Fibroblast of skin of right quadriceps (primary cell): ENCODE measurements at places on chromosomes 13 and 19.

DNA sequence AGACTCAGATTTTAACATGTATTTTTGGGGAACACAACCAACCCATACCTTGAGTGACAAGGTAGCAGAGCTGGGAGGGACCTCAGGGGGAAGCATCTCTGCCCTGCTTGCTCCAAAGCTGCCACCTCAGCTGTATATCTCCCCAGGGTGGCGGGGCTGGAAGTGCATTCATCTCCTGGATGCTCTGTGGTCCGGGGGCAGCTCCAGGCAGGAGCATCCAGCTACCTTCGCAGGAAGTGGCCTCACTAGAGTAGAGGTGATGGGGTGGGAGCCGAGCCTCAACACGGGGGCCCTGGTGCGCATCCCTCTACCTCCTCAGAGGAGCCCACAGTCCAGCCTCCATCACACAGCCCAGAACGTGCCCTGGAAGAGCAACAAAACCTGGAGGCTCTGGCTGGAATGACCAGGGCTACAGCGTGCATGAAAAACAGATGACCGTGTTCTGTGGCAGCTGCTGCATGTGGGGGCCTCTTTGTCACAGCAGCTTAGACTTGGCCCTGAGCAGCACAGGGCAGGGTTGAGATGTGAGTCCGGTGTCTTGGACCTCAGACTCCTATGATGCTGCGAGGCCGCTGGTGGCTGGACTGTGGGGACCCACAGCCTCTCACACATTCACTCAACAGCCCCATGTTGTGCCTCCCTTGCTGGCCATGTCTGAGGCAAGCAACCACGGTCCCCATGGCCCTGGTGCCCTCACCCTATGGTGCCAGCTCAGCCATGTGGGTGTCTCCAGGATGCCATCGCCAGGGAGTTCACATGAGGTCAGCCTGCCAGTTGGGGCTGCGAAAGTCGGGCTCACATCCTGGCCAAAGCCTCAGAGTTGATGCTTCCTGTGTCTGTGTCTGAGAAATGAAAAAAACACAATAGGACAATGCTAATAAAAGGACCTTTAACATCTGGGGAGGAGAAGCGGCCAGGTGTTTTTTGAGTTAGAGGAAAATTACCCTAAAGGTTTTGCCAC, 17.1 kb upstream of the GAS6 start:
- DNase-seq = no peak

- DNase-seq = no peak
Observed at GRCh38 chr13:45339867-45340266, 1.1 kb downstream of the TPT1 start.

DNA sequence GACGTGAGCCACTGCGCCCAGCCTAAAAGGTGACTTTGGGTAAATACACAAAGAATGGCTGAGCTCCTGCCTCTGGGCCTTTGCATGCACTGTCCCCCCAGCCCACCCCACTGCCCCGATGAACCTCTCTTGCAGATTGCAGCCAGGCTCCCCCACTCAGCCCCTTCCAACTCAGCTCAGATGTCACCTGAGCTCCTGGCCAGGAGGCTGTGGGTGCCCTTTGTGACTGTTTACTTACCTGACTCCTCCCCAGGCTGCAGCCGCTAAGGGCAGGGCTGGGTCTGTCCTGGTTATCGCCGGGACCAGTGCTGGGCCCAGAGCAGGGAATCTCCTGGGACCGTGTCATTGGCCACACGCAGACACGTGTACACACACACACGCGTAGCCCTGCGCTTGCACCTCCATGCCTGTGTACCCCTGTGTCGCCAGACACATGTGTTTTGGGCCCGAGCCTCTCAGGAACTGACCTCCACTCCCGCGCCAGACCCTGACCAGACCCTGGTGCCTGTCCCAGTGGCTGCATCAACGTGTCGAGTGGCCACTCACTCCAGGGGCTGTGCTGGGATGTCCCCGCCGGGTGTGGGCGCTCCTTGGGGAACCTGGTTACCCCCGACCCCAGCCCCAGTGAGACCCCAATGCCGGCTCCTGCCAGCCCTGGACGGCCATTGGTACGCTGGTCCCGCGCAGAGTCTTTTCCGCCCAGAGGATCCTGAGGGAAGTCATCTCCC, 18.7 kb downstream of the EFNA2 start:
- no peak for DNase-seq

DNA sequence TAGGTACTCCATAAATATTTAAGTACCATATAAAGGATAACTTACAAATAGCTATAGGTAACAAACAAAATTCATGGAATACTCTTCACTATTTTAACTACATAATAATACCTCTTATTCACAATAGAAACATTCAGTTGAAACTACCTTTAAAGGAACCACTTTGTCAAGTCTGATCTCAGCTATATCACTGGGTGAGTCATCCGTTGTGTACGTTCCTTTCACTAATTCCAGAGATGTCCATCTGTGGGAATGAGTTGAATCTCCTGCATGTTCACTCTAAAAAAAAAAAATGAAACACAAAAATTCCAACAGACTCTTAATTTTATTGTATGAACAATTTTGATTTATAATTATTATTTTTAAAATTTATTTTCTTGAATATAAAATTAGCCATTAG, 149.4 kb upstream of the FBXL3 start:
- DNase-seq = peak; percentile 43

- no peak for DNase-seq
Observed at GRCh38 chr19:51760697-51761356, at the start of gene FPR2. TSS of gene FPR2 (plus strand) at chr19:51761180. CDS start at chr19:51768659, 7,479 bp downstream.

- DNase-seq = peak; percentile 31
Observed at GRCh38 chr13:66553391-66553790, 676.7 kb downstream of the PCDH9 start.

DNA sequence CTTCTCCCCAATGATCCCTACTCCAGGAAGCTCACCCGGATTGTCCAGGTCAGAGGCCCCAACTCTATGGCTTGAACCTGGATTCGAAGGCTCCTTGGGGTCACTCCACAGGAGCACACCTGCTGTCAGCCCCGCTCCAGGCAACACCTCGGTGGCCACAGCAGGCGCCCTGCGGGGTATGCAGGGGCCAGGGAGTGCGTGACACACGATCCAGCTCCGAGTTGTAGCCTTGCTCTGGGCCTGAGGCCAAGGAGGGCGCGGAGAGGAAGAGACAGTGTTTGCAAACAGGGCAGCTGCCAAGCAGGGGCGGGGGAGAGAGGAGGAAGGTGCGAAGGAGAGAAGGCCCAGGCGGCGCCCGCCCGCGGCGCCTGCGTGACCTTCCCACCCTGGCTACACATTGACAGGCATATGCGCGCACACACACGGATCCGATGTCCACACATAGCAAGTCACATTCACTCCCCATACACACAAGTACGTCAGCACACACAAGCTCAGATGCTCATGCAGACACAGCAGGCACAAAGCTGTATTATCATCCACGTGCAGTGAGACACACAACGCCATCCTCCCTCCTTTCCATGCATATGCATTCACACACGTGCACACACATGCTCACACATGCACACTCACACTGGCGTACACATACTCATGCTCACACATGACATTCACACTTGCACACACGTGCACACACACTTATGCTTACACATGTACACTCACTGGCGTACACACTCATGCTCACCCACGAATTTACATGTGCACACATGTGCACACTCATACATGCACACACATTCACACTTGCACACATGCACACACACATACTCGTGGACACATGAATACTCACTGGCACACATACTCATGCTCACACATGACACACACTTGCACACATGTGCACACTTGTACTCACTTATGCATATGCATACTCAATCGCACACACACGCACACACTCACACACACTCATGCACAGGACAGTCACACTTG, 10.4 kb downstream of the SBK2 start:
- peak; percentile 50 for DNase-seq

DNA sequence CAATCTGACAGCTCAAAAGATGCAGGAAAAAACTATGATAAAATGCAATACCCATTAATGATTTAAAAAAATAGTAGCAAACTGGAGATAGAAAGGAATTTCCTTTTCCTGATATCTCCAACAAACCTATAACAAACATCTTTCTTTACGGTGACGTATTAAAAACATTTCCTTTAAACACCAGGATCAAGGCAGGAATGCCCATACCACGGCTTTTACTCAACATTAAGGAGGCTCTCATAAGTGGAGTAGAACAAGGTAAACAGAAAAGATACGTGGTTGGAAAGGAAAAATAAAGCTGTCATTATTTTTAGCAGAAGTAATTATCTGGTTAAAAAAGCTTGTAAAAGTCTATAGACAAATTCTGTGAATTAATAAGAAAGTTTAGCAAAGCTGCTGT, 61.1 kb downstream of the MIPEP start:
- DNase-seq = no peak

DNA sequence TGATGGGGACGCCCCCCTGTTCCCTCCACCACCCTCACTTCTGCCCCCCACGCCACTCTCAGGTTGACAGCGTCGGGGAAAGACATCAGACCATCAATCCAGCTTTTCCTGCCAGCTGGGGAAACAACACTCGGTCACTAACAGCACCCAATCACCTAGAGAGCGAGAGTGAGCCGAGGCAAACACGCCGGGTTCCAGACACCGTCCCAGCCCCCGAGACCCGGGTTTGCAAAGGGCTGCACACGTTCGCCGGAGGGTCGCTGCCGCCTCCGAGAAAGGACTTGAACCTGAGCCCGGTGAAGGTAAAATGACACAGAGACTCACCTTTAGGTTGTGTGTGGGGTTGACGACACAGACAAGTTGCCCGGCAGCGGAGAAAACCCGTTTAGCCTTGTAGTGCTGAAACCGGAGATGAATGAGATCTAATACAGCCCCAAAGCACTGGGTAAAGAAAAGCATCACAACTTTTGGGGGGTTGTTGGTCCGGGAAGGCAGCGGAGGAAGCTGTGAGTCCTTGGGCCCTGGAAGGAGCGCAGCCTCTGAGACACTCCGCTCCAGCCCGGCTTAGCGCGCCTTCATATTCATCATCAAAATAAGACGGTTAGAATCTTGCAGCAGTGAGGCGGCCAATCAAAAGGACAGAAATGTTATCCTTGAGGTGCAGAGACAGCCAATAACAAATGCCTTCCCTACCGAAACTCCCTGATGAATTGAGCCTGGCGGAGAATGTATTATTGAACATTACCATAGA, at the start of gene SIAH3:
Gene SIAH3 (minus strand): TSS at position 583 of the 751 bp plus-strand sequence. CDS start 124 bp downstream, at position 459.
- DNase-seq = peak; percentile 54

- DNase-seq = no peak
Observed at GRCh38 chr19:38713227-38713649, 31.0 kb downstream of the CAPN12 start.

- peak; percentile 7 for DNase-seq
Observed at GRCh38 chr13:103140001-103140671, 73.9 kb upstream of the SLC10A2 start.

DNA sequence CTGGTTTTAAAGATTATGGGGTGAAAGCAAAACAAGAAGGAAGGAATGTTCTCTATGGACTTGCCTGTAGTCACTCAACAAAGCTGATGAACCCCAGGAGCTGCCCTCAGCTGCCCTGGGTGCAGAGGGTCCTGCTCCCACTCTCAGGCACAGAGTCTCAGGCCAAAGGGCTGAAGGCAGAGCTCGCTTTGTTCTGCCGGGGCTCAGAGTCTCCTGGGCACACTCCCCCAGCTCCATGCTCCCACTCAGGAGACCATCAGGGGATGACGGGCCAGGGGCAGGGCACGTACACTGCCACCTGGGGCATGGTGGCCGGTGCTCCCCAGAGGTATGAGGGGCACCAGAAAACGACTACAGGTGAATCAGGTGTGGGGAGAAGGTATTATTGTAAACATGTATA, 46.8 kb upstream of the SPACA7 start:
- DNase-seq = no peak

DNA sequence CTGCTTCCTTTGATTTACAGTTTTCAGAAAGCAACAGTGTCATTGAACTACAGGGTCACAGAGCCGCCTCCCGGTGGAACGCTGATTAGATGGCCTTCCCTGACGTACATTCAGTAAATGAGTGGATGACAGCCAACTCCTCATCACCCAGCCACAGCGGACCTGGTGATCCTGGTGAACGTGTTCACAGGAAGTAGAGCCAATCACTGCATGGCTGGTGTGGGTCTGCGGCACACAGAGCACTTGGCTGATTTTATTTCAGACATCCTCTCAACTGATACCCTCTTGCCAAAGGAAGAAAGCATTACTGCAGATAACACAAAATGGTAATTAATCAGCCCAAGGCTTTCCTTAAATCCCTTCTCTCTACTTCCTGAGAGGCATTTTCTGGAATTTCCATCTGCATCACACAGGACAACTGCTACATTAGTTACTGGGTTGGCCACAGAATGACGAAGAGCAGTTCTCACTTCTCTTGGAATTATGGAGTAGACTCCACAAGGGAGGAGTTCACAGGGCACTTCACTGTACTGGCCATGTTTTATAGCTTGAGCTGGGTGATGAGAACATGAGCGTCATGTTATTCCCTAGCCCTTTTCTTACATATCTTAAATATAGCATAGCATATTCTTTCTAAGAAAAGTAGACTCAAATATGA, 84.0 kb upstream of the SLC7A1 start:
- no peak for DNase-seq

- no peak for DNase-seq
Observed at GRCh38 chr13:20472531-20472930, 53.1 kb downstream of the CRYL1 start.

- DNase-seq = peak; percentile 49
Observed at GRCh38 chr19:480016-480855, 16.1 kb upstream of the MADCAM1 start.

GRCh38 chr13:95552539-95553441, at the start of gene CLDN10:
TSS of gene CLDN10 (plus strand) at chr13:95552720. CDS start at chr13:95552754, 34 bp downstream.
- DNase-seq = no peak

GRCh38 chr13:44806826-44807225, 182.4 kb downstream of the NUFIP1 start:
- DNase-seq = no peak

DNA sequence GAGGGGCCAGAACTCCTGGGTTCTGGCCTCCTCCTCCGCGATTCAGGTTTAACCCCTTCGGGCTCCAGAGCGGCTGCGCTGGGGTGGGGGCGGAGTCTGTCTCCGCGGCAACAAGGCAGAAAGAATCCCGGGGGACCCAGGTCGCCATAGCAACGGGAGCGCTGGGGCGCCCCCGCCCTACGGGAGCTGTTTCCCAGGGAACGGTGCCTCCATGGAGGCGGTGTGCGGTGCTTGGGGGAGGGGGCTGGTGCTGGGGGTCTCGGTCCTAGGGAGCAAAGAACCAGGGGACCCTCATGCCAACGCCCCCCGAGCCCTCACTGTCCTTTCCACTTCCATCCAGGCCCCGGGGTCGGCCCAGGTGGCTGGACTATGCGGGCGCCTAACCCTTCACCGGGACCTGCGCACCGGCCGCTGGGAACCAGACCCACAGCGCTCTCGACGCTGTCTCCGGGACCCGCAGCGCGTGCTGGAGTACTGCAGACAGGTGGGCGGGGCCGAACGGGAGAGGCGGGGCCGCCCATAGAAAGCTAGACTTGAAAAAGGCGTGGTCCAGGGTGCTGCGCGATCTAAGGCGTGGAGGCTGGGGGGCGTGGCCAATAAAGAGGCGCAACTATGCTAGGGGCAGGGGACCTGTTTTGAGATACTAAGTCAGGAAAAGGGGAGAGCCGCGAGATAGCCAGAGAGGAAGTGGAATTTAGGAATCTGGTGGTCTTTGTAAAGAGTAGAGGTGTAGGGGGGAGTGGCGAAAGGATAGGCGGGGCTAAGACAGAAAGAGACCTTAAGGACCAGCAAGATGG, 1.2 kb downstream of the APLP1 start:
- DNase-seq = peak; percentile 67

- no peak for DNase-seq
Observed at GRCh38 chr19:41861116-41861768, 1.2 kb downstream of the RPS19 start.
